ENCODE measurements at places on chromosomes 3 and 15.

GRCh38 chr15:48131324-48131723, 10.5 kb downstream of the SLC24A5 start:
- DNase-seq, result no peak

DNA sequence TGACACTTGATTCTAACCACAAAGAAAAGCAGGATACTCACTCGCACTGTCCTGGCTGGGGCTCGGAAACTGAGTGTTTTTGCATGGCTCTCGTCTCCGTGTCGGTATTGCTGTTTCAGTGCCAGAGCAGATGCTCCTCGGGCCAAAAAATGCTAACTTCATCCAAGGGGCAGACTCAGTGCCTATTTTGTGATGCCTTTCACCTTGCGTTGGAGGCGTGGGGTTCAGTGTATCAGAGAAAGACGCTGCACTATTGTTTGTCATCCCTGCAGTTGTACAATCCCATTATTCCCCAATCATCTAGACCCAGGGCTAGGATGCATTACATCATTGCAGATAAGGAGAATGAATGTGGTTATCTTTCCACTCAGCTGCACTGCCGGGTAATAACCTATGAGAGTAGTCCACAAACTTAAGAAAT, 1.4 kb downstream of the CACNA2D3 start:
- no peak for DNase-seq

DNA sequence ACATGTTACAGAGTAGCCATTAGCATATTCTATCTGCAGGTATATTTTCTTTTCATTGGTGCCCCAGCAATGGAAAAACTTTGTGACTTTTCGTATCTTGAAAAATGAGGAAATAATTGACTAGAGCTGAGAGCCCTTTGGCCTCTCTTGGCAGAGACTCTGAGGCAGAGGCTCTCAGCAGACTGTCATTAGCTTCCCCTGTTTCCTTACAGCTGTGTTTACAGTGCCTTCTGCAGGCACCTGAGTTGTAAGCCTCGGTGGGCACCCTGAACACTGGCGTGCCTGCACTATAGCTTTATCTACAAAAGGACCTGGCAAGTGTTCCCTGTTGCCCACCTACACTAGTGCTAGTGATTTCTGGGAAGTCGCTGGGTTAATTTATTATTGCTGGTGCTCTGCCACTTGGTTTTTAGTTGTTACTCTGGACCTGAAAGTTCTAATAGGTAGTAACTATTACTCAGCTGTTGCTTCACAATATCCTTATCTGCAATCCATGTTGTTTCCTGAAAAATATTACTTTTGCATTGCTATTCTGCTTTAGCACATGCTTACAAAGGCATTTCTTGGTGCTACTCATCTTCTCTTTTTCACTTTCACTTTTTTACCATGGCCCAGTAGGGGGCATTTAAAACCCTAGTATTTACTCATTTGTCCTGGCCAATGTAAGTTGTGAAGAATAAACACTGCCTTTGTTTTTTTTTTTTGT, 7.8 kb upstream of the GPR171 start:
- DNase-seq, result no peak

DNA sequence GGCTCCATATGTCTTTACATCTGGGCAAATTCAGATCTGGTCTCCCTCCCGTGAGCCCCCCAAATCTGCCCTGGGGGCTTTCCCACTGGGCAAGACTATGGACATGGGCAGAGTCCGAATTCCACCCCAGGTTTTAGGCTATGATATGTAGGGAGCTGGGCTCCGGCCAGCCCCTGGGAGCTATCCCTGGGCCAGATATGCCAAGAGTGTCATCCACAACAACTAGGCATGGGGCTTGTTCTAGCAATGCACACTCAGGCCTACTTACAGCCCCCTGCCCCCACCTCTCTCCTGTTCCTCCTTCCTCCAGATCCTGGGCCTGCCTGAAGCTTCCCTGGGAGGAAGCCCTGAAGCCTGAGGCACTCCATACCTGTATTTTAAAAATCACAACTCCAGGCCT, 622 bp downstream of the XIRP1 start:
- no peak for DNase-seq

- peak; percentile 98 for DNase-seq
Measured at GRCh38 chr3:139529662-139530061, 9.9 kb downstream of the RBP1 start.

All from NCI-H524 treated with DMSO at 0.1 percent for 48 hours (cell line).